GM23248 (cell line): ENCODE measurements at places on chromosomes 1 and 21. TPM values are rescaled to one million over a fixed set of nuclear protein-coding genes. Genes with fewer than 3 reads are reported as not detected.

Gene AK5
- 78.8 and 83.9 TPM in 2 replicates for polyA plus RNA-seq

Gene SEMA4A
- 0.35 and 0.51 TPM in 2 replicates for polyA plus RNA-seq

Gene VPS13D
- polyA plus RNA-seq = 5.6 and 6.8 TPM in 2 replicates

Gene AJAP1
- 0.03 TPM in 1 of 2 replicates, not detected in the other for polyA plus RNA-seq

GRCh38 chr21:44920694-44921604, at the start of gene ITGB2:
ITGB2 (minus strand) TSS chr21:44920899; CDS start chr21:44910782, 10,117 bp downstream.
- no peak for DNase-seq

GRCh38 chr1:55707196-55707595, 492.0 kb upstream of the USP24 start:
- no peak for DNase-seq

GRCh38 chr1:79042117-79042516, 35.6 kb upstream of the ADGRL4 start:
- peak; percentile 79 for DNase-seq

DNA sequence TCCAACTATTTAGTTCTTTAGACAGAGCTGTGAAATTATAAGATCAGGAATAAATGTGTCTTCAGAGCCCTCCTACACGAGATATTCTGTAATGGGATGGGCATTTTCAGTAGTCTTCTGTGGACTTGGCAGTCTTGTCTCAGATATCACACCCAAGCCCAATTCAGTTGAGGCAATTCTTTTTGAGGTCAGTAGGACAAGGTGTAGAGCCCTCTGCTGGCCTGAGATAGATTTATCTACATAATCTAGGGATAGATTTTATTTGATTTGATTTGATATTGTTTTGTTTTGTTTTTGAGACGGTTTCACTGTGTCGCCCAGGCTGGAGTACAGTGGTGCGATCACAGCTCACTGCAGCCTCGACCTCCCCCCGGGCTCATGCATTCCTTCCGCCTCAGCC, 77.5 kb downstream of the FMN2 start:
- peak; percentile 60 for DNase-seq

DNA sequence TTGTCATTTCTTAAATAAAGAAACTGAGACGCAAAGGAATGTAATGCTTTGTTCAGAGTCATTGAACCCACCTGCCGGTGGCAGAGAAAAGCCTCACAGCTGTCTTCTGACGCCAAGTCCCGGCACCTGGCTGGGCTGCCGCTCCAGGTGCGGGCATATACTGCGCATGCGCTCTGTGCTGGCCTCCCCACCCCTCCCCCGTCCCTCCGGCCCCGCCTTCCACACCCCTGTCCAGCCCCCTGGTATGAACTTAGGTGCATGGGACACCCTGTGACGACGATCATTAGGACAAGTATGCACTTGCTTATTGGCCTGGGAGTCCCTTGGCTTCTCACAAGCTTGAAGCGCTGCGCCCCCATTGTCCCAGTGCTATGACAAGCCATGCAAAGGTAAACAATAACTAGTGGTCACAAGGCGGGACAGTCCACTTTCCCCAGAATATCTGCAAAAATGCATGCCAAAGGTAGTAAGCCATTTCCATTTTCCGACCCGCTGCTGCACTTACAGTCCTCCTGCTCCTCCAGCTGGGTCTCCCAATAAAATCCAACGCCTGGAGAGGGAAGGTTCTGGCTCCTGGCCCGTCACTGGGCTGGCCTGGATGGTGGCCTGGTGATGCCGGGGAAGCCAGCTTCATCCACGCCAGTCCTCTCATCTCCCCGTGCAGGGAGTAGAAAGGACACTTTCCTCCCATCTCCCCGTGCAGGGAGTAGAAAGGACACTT, 100.4 kb downstream of the PSMG1 start:
- no peak for DNase-seq

DNA sequence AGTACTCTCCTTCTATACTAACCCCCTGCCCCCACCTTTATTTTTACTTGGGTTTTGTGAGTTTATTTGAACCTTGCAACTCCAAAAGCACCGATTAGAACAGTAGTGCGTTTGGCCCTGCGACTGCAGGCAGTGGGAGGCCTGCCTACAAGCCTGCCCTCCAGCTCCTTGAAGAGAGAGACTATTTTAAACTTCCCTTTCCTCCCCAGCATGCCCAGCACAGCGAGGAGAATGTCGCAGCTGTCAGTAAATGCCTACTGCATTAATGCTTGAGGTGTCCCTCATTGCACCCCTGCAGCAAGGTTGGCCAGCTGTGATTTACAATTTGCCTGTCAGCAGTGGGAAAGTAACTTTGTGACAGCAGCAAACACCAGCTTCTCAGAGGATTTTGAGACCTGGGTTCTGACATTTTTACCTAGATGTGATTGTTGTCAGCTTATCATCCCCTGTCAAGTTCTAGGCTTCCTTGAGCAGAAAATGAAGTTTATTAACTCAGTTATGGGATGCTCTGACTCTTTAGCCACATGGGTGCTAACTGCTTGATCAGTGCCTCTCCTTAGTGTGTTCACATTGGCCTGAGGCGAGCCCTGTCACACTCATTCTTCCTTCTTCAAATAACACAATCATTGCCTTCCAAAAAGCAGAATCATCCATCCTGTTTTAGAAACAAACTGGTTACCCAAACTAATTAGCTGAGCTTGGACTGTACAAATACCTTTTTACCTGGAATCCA, 170.6 kb downstream of the PDE4B start:
- DNase-seq = no peak

DNA sequence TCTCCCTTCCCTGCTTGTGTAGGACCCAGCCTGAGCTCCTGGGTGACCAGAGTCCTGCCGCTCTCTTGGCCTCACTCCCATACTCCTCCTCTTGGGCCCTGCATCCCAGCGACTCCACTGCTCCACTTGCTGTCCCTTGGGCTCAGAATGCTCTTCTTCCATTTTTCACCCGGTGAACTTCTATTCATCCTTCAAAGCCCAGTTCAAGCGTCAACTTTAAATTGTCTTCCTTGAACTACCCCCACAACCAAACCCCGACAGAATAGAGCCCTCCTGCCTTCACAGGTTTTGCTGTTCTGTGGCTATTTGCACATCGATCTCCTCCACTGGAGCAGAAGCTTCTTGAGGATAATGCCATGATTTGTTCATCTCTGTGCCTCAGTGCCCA, 215.4 kb upstream of the EDN2 start:
- no peak for DNase-seq

DNA sequence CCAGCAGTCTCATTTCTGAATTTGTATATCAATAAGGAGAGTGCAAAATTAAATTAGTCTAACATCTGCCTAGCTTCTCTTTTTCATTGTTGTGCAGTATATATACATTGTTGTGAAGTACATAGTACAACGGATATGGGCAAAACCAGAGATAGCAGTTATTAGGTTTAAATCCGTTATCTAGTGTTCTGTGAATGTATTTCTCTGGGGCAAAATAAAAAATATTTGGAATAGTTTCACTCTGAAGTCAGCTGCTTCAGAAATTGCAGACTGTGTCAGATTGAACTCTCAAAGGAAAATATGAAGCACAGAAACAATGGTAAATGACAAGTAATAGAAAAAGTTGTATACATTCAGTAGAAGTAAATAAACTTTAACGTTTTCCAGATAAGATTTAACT, 836.5 kb upstream of the CXADR start:
- DNase-seq = peak; percentile 1

DNA sequence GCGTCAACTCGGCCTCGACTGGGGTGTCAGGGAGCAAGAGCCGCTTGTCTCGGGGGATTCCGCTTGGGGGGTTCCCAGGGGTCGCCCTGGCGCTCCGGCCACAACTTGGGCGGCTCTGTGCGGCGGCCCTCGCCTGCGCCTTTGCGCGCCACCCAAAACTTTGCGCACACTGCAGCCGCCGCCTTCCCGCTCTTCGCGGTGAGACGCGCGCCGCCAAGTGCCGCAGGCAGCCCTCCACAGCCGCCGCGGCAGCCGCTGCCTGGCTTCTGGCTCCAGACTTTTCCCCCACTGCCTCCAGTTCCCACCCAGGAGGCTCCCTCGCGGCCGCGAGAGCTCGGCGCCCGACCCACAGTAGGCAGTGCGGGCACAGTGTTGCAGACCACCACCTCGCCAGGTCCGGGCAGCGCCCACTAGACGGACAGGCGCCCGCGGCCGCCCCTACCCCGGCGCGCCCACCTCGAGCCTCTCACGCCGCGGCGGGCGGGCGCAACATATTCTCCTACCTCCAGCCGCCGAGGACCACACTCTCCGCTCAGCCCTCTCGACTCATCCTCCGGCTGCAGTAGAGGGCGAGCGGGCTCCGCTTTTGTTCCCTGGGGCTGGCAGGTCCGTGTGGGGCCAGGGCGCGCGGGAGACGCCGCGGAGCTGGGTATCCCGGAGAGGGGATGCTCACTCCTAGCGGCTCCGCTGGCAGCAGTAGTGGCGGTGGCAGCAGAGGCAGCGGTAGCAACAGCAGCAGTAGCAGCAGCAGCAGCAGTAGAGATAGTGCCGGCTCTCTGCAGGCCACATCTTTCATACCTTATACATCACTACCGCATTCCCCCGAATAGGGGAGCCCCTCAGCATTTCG, 296.6 kb downstream of the OMA1 start:
- peak; percentile 58 for DNase-seq

- peak; percentile 38 for DNase-seq
Observed at GRCh38 chr1:197862671-197863070, 39.8 kb upstream of the C1orf53 start.

DNA sequence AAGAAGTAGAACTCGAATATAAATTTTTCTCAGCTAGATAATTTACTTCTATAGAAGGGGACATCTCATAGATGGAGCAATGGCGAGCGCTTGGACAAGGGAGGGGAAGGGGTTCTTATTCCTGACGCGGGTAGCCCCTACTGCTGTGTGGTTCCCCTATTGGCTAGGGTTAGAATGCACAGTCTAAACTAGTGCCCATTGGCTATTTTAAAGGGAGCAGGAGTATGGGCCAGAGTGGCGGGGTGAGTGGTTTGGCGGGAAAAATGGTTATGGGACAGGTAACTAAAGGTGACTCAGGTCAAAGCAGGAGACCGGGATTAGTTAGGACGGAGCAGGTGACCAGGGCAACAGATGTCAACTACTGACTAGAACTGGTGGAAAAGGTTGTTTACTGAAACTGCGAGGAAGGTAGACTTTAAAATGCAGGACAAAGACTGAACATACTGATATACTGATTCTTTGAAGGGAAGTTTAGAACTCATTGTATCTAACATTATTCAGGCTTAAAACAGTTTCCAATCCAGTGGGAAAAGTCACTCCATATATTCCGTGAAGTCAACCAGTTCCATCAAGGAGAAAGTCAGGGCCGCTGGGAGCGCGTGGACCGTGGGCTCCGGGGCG, 940 bp upstream of the ATAD3A start:
- DNase-seq = peak; percentile 28

DNA sequence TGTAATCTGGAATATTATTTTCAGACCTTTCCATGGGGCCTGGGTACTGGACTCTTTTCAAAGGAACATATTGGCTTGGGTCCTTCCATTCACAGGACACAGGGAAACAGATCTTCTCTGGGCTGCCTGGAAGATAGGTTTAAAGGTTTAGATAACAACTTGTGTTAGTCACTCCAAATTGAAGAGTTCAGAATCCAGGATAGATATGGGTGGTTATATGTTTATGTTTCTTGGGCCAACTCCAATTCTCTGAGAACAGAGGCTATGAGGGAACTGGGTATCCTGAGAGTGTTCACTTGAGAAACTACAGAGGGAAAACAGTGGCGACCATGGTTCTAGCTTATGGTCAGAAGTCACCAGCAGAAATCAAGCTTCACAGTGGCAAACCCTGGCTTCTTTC, 8.7 kb upstream of the PIGM start:
- DNase-seq = no peak

GRCh38 chr1:182335771-182336566, 55.6 kb downstream of the GLUL start:
- no peak for DNase-seq

DNA sequence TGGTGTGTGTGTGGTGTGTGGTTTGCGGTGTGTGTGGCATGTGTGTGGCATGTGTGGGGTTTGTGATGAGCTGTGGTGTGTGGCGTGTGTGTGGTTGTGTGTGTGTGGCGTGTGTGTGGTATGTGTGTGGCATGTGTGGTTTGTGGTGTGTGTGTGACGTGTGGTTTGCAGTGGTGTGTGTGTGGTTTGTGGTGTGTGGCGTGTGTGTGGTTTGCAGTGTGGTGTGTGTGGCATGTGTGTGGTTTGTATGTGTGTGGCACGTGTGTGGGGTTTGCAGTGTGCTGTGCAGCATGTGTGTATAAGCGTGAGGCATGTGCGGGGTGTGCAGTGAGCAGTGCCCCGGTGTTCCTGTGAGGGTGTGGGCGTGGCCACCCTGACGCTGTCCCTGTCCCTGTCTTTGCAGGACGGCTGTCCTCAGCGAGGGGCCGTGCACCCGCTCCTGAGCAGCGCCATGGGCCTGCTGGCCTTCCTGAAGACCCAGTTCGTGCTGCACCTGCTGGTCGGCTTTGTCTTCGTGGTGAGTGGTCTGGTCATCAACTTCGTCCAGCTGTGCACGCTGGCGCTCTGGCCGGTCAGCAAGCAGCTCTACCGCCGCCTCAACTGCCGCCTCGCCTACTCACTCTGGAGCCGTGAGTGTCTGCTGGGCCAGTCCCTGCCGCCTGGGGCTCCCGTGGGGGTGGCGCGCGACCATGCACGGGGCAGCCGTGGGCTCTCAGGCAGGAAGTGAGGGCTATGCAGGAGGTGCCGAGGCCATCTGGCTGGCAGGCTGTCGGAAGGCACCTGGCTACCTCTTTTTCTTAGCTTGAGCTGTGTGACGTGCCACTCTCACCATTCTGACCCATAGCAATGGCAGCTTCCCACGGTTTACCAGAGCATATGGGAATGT, 52.6 kb upstream of the TRAPPC10 start:
- no peak for DNase-seq
